ENCODE measurements at places on chromosomes 6 and 20.

DNA sequence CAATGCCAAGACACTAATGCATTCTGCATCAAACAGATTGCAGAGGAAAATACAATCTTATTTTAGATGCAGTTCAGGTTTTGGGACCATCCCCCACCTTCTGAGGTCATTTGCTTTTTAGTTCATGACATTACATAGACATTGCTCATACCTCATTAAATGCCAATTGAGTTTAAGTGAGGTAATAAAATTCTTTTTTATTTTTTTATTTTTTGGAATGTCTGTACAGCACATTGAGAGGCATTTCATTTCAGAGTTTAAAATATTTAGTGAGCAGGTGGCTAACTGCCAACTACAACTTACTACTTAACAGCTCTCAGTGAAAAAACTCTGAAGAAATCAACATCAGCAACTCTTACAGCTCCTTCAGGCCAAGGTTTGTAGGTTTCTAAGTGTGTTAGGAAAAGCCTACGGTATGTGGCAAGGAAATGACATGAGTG, 482.2 kb upstream of the RNF217 start:
- no peak for DNase-seq

GRCh38 chr6:124907596-124907995, 54.6 kb upstream of the RNF217 start:
- no peak for DNase-seq

DNA sequence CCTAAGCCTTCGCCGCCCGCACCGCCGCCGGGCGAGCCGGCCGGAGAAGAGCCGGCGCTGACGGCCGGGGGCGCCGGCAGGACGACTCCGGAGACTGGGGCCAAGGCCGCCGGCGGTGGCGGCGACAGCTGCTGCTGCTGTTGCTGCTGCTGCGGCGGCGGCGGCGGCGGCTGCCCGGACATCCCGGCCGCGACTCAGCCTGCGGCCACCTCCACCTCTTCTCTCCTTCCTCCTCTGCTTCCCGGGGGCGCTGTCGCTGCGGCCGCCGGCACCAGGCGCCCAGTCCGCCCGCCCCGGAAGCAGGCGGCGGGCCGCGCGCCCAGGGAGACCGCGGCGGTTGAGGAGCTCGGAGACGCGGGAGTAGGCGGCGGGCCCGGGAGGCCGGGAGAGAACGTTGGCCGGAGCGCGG, 307 bp downstream of the RANBP9 start:
- no peak for DNase-seq

DNA sequence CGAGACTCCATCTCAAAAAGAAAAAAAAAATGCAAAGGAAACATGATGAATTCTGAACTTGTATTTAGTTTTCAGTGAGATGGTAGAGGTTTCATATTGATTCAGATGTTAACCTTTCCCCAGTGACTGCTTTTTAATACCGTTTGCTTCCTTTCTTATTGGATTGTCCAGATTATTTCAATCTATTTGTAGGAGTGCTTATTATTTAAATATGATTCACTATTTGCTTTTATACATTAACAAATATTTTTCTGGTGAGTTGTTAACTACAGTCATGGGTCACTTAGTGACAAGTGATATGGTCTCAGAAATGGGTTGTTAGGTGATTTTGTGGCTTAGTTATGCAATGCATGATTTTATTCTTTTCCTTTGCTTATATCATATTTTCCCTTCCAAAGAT, 8.4 kb downstream of the PI3 start:
- DNase-seq: no peak

DNA sequence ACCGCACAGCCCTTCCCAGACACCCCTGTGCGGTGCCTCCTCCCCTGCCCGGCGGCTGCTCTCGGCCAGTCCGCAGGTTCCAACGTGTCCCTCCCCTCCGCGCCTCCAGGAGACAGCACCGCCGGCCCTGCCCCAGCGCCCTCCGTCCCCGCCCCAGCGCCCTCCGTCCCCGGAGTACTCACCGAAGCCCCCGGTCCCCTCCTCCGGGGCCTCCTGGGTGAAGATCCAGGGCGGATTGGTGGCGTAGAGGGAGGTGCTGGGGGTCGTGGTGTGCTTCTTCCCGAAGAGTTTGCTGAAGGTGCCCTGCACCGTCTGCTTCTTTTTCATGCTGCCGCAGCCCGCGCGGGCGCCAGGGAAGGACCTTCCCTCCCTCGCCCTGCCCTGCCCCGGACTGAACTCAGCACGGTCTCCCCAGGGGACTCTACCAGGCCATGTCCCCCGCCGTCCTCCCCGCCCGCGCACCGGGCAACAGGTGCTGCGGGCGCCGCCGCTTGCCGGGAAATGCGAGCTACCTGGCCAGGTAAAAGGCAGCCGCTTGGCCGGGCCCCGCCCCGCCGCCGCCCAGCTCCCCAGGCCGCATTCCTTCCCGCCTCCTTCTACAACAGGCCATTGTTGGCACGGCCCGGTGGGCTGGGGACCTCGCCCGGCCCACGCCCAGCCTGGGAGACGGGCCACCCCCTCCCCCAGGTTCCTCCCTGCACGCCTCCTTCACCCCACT, at the start of gene C6orf132:
TSS of gene C6orf132 (minus strand) at position 503 of the 718 bp plus-strand sequence. CDS start at position 327, 176 bp downstream.
- DNase-seq: no peak

DNA sequence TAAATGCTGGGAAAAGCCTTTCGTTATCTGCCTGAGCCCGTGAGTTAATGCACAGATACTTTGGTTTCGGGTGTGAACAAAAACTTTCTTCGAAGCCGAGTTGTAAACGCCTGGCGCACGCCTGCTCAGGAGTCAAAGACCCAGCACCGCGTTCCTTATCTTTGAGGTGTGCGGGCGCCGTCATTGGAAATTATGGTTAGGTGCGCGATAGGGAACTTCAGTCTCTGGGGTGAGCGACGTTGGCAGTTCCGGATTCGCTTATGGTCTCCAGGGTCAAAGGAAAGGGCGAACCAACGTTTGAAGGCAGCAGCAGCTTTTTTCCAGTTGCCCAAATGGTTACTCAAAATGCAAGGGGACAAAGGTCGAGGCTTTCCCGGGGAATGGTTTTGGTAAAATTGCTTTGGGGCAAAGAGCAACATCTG, 853 bp downstream of the SLC22A3 start:
- DNase-seq: no peak
